ENCODE measurements at places on chromosomes 4 and X. TPM values are rescaled to one million over a fixed set of nuclear protein-coding genes. Genes with fewer than 3 reads are reported as not detected.

The PKD2 gene
- 29.0 TPM for total RNA-seq

The CXCL1 gene
- total RNA-seq = 6.0 TPM

The DOCK11 gene
- 6.3 TPM for total RNA-seq

The RRH gene
- 0.10 TPM for total RNA-seq

The CPE gene
- total RNA-seq = 1.4 TPM

The PDE5A gene
- 0.39 TPM for total RNA-seq

The SSX2B gene
- total RNA-seq = not detected

Measured in A549 treated with Hydrocortisone at 1 μM for 4 hours (cell line).